RKO (cell line): ENCODE measurements at places on chromosomes 5 and 9.

DNA sequence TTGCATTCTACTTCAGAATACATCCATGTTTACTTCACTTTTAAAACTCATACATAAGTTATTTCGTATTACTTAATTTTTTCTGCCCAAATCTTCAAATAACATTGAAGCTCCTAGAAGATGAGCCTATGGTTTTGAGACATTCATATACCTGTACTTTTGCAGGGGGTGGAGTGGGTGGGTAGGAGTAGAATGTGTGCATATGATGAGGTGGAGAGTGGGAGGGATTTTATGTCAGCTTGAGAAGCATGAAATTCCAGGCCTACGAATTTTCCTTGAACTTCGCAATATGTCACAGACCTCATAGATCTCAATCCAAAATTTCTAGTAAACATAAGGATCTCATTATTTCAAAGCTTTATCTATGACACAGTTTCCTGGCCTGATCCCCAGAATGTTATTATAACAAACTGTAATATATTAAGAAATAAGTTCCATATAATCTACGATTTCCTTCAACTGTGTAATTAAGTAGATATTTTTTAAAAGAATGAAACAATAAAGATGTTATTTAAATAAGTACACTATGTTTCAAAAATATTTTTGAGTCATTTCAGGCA, 19.7 kb upstream of the MOB3B start:
- no peak for DNase-seq

DNA sequence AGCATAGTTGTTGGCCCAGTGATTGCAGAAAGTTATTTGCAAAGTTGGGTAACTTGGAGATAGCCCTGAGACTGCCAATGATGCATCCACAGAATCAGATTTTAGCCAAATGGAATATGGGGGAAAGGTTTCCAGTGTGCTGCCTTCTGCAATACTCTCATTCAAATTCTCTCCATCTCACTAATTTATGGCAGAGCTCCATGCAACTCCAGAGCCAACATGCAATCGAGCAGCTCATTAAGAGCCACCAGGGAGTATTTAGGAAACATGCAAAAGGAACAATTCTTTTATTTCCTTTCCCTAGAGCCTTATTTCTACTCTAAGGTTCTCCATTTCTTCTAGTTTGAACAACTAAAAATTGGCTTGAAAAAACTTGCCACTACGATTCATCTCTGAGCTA, 135.9 kb upstream of the MARCHF11 start:
- DNase-seq = no peak

DNA sequence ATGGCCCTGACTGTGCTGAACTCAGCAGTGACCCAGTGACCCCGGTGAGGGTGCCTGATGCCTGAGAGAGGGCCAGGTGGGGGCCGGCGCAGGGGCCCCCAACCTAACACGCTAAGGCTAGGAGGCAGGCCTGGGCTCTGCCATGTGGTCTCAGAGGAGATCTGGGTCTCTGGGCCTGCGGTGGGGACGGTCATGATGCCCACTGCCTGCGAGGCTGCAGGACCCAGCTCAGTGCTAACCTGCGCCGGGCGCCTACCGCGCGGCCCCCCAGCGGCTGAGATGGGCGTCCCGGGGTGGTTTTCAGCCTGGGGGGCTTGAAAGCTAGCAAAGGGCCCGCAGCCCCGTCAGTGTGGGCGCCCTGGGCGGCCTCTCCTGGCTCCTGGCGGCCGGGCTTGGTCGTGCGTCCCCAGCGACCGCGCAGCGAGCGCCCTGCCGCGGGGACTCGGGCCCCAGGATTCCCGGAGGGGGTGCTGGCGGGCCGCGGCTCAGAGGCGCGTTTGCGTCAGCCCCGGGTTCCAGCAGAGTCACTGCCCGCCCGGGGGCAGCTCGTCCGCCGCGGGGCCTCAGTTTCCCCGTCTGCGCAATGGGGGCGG, 2.5 kb downstream of the EGFL7 start:
- DNase-seq = peak; percentile 69

DNA sequence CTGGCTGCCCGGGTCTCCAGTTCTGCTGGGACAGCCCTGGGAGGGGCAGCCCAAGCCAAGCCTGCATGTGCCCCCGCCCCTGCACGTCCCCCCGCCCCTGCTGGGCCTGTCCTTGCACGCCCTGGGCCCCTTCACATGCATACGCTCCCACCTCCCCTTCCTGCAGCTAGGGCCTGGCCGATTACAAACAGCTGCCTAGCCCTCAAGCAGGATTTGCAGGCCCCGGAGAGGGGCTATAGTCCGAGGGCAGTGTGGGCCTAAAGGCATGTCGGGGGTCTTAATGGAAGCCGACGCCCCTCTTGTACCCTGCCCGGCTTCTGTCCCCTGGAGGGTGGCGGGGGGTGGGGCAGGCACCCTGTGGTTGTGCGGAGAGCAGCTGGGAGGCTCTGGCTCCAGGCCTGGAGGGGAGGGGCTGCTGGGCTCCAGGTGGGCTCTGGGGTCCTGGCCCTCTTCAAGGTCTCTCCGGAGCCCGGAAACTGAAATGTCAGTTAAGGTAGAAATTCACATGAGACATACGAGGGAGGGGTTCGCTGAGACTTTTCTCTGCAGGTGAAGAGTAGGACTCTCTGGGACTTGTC, 16.9 kb downstream of the COL5A1 start:
- no peak for DNase-seq

DNA sequence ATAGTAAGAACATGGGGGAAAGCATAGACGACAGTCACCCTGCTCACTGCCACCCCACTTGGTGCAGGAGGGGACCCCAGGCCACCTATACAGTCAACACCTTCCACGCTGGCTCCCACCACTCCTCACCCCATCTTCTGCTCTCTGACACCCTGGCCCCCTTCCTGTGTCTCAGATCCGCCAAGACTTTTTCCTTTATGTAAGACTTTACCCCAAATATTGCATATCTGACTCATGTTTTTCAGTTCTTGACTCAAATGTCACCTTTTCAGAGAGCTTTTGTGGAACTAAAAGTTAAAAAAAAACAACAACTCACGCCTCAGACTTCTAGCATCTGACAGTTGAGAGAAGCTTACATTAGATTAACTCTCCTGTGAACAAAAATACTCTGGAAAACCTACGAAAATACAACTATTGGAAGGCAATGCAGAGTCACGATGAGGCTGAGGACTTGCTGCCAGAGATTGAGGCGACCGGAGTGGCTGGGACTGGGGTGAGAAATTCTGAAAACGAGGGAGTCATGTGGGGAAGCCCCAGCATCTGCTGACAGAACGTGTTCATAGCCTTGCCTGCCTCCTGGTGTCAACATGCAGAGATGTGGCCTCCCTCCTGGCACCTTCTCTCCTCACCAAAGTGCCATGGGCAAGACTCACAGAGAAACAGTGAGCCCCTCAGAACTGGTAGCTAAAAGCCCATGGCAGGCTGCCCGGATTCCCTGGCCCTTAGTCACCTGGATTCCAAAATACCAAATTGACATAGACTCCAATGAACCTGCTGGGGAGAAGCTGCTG, 22.4 kb upstream of the FCN2 start:
- peak; percentile 20 for DNase-seq

- no peak for DNase-seq
Measured at GRCh38 chr5:68540798-68541590, 325.4 kb downstream of the PIK3R1 start.

DNA sequence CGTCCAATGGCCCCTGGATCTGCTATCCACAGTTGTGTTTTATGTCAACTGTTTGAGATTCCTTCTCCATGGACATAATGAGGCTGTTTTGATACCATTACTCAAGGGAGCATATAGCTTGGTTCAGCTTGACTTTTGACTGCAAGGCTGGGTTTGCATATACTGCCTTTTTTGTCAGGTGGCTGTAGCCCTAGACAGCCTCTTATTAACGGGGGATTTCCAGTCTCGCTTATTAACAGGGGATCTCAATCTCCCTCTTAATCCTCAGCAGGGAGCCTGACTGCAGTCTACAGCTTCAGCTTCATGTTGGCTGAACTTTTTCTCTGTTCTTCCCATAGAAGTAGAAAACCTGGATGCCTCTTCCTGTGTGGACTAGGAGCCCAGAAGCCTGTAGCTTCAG, 73.7 kb upstream of the TNC start:
- DNase-seq = no peak

- DNase-seq = no peak
Measured at GRCh38 chr5:13508559-13508958, 435.9 kb downstream of the DNAH5 start.

DNA sequence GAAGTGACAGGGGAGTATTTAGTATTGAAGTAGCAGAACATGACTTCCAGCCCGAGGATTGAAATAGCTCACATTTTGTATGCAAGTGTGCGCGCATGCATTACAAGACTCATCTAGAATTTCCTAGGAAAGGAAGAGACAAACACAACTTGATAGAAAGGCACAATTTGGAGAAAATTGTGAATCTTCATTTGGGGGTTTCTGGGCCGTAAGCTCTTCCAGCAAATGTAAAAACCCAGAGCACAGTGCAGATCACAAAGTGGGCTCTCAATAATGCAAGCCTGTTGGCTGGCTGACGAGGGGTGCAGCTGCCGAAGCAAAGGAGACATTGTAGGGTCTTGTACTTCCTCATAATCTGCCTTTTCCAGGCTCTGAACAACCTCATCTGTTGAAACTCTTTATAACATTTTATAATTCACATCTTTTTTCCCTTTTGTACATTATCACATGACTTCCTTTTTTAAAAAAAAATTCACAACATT, 109.0 kb downstream of the BAAT start:
- DNase-seq = no peak

GRCh38 chr9:94783928-94784327, 57.4 kb downstream of the AOPEP start:
- no peak for DNase-seq

DNA sequence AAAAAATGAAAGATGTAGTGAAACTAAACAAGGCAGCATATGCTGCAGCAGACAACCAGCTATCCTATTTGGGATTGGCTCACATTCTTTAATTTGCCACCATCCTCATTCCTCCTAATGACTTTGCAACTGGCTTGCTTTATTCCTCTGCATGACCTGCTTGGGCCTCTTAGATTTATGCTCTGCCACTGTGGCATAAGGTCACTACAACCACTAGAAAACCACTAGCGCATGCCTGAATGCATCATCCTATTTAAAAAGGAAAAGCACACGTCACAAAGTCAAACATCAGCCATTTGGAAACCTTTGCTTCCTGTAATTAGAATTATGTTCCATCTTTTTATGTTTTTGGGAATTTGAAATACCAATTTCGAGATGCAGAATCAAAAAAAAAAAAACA, 40.8 kb upstream of the CCDC152 start:
- DNase-seq = no peak

DNA sequence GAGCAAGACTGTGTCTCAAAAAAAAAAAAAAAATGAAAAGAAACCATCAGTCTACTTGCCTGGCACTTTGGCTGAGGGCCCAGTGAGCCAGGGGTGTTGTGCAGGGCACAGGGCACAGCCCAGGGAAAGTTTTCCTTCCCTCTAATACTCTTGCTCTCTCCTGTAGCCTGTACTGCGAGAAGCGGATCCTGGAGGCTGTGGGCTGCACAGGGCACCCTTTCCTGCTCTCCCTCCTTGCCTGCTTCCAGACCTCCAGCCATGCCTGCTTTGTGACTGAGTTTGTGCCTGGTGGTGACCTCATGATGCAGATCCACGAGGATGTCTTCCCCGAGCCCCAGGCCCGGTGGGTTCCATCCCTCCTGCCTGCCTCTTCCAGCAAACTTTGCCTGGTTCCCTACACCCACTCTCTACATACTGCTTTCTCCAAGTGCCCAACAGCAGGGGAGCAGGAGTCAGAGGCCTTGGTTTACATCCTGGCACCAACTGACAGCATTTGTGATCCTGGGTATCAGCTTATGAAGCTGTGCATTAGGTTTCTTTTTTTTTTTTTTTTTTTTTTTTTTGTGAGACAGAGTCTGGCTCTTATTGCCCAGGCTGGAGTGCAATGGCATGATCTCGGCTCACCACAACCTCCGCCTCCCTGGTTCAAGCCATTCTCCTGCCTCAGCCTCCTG, 7.2 kb downstream of the ZDHHC12 start:
- no peak for DNase-seq

DNA sequence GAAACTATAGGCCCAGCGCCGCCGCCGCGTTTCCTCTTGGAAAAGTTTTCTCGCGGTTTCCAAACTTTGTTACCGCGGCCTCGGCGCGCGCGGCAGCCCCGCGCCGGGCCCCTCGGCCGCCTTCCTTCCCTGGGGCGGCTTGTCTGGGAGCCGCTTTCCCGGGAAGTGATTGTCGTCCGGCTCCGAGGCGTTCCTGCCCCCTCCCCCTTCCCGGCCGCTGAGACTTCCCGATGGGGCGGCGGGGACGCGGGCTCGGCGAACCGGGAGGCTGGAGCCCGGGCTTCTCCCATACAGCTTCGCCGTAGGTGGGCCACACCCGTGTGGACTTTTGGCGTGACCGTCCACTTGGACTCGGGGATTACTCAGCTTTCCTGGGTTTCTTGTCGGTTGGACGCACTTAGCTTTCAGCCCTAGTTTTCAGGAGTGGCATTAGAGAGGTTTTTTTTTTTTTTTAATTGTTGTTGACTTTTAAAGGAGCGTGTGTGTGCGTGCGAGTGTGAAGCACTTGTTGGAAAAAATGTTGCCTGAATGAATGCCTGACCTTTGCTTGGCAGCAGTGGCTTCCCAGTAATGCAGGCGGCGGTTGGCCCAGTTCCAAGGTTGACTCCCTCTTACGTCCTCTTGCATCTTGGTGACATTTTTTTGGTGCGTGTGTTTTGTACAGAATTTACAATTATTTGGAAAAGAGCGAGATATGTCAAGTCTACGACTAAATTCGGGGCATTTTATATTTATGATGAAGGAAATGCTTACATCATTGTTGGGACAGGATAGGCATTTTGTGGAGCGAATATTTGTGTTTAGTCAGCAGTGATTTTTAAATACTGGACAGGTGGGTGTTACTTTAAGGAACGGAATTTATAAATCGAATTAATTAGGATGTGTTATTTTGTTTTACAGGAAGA, 821 bp downstream of the CTNNA1 start:
- peak; percentile 93 for DNase-seq

DNA sequence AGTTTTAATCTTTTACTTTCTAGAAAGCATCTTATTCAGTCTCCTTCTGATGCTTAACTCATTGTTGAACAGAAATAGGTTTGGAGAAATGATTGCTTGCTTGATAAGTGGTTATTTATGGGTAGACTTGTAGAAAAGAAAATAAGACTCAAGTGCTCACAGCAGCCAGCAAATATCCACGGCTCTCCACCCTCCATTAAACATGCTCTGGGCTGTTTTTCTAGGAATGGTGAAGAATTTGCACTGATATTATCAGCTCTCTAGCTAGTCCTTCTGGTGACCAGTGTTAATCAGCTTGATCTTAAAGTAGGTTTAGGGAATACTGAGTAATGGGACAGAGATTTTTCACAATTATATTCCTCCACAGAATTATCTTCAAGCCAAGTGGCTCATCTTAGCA, 60.6 kb downstream of the SLC1A3 start:
- DNase-seq = no peak

- DNase-seq = no peak
Measured at GRCh38 chr9:124496075-124496449, 11.1 kb downstream of the NR5A1 start.

GRCh38 chr5:172713809-172714490, 57.0 kb downstream of the DUSP1 start:
- no peak for DNase-seq
